ENCODE measurements at places on chromosomes 6 and 20.

DNA sequence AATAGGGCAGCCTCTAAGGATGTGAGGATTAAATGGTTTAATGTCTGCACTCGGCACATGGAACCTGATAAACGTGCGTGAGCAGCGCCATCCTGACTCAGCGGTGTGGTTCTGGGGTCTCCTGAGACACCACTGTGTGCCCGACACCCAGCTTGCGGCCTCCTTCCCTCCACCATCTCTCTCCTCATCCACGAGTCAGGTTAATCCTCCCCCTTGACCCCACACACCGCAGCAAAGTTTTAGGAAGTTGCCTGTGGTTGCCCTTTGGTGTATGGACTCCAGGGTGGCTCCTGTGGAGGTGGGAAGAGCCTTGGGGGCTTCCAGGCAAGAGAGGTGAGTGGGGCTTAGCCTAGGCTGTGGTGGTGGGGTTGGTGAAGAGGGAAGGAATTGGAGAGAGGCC is 68.2 kb downstream of the PHACTR3 start:
- DNase-seq = no peak

- no peak for DNase-seq
These were observed 3.0 kb downstream of the CFB start for GRCh38 chr6:31948753-31949413.

DNA sequence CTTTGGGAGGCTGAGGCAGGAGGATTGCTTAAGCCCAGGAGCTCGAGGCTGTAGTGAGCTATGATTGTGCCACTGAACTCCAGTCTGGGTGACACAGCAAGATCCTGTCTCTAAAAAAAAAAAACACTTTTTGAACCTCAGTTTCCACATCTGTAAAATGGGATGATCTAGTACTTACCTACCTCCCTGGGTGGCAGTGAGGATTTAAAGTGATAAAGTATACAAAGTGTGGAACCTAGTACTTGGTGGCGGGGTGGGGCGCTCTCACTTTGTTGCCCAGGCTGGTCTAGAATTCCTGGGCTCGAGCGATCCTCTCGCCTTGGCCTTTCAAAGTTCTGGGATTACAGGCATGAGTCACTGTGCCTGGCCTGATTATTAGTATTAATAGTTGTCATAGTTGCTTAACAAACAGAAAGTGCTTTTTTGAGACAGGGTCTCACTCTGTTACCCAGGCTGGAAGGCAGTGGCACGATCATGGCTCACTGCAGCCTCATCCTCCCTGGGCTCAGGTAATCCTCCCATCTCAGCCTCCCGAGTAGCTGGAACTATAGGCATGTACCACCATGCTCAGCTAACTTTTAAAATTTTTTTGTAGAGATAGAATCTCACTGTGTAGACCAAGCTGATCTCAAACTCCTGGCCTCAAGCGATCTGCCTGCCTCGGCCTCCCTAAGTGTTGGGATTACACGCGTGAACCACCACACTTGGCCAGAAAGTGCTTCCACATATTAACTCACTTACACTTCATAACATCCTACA is 7.0 kb upstream of the PLTP start:
- DNase-seq = no peak

DNA sequence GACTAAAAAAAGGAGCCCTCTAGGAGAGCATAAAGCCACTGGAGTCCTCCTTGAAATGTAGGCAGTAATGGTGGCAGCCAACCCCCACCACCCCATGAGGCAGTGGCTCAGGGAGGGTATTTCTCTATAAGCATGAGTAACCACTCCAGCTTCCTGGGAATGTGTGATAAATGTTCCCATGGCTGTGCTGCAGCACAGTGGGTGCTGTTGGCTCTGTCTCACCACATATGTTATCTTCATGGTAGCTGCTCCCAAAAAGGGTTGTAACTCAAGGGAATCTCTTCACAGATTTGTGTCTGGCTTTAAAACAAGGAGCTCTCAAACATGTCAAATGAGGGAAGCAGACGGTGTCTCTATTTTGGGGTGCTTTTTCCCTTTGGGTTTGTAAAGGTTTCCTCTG is 7.5 kb upstream of the PHACTR1 start:
- DNase-seq = no peak

DNA sequence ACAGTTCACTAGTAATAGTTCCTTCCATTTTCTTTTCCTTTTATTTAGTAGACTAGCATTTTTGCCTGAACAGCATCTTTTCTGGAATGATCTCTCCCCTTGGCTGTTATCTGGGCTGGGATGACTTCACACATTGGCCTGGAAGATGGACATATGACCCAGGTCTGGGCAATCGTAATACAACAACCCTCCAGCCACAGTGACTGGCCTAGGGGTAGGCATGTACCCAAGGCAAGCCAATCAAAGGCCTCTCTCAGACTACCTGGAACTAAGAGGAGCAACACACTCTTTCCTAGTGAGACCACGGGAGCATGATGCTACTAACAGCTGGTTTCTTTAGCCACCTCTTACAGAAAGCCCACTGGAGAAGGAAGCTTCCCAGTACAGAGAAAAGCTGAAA is 252.2 kb downstream of the GMPR start:
- no peak for DNase-seq

DNA sequence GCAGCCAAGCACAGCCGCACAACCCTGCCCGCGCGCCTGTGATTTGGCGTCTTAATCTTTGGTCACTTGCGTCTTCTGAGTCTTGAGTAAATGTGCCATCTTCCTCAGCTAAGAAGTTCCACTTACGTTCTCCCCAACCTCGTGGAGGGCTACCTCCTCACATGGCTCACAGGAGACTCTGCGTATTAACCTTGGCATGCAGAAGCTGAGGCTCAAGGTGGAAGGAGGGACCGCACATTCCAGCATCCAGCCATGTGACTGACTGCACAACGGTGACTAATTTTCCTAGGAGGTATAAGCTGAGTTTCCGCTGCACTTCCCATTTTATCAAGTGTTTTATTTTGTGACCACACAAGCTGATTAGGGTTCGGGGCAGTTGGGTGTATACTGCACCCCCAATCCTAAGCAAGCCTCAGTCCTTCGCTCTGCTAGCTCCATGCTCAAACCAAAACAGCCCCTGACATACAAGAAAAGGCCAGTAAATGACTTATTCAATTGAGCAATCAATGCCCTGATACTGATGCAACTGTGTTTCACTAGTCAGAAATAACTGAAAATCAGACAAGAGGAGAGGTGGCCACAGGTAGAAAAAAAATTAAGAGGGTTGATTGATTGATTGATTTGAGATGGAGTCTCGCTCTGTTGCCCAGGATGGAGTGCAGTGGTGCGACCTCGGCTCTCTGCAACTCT is 7.0 kb downstream of the BEND3 start:
- no peak for DNase-seq

- no peak for DNase-seq
These were observed 428.6 kb downstream of the HACE1 start for GRCh38 chr6:104431096-104431495.

GRCh38 chr6:8686077-8686476 is 250.7 kb upstream of the SLC35B3 start:
- no peak for DNase-seq

Data from stimulated activated CD4-positive, alpha-beta T cell treated with anti-CD3 and anti-CD28 coated beads, TNF-alpha, amount 100 ng/mL, for 4 hours (primary cell).